Suprapubic skin (tissue), 4 donors: ENCODE measurements at places on chromosomes 13 and 19. TPM values are rescaled to one million over a fixed set of nuclear protein-coding genes. Genes with fewer than 3 reads are reported as not detected.

DNA sequence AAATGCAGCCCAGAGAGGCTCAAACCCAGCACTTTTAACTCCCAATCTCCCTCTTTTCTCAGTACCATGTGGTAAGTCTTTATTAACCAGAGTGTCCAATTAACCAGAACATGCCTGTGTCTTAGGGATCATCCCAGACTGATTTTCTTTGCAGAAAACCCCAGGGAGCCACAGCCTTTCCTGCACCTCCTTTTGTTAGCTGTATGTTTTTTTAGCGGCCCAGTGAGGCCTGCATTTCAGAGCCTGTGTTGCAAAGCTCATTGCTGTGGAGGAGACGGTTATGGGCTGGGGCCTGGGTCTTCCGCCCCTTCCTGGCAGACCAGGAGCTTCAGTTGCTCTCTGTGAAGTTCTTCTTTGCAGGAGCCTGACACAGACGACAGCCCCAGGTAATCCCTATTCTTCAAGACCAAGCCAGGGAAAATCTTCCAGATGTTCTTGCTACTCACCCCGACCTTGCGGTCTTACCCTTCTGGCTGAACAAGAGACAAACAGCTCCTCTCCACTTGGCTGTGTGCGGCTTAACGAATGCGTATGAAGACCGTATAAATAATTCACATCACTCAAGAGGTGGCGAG lies 70.7 kb upstream of the TSHZ3 start:
- H3K4me1 ChIP-seq = no peaks in the 10 kb centered on the region
- no peak overlapping the region for H3K27ac ChIP-seq
- no peak for DNase-seq
- H3K4me3 ChIP-seq = no peak overlapping the region
- H3K36me3 ChIP-seq = no peaks in the 10 kb centered on the region

- H3K4me3 ChIP-seq = no peak overlapping the region
- H3K27me3 ChIP-seq = no peaks in the 10 kb centered on the region
- peaks cover 8% of the 10 kb centered on the region for H3K36me3 ChIP-seq
- no peaks in the 10 kb centered on the region for H3K4me1 ChIP-seq
- DNase-seq = peak; percentile 60
Measured at GRCh38 chr19:52343548-52343947, 7.5 kb downstream of the ZNF610 start.

The ZNF761 gene
- 9.0 TPM for total RNA-seq

DNA sequence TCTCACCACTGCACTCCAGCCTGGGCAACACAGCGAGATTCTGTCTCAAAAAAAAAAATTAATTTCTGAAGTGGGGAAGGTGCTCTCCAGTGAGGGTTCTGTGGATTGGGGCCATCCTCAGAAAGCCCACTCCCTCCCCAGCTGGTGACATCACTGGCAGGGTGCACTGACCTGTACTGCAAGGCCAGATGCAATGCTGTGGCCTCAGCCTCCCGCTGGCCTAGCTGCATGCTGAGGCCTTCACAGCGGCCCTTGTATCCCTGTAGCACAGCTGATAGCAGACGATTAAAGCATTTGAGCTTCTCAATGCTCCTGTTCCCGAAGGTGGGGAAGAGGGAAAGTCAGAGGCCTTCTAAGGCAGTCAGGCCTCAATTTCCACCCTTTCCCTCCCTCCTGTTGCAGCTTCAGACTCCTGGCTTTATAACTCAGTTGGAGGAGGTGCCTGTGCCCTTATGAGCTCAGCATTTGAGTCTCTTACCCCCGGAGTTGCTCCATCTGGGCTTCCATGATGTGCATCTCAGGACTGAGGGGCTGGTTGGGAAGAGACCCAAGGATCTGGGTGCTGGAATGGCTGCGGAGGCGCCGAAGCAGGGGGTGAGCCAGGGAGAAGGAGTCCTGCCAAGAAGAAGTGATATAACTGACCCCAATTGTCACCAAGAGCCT lies 5.3 kb downstream of the USHBP1 start:
- H3K27me3 ChIP-seq = no peaks in the 10 kb centered on the region
- no peak overlapping the region for H3K4me3 ChIP-seq
- no peak overlapping the region for H3K27ac ChIP-seq
- no peaks in the 10 kb centered on the region for H3K4me1 ChIP-seq
- no peaks in the 10 kb centered on the region for H3K36me3 ChIP-seq

GRCh38 chr19:31500197-31500830 lies 151.1 kb upstream of the TSHZ3 start:
- H3K4me1 ChIP-seq = no peaks in the 10 kb centered on the region
- DNase-seq = peak; percentile 53
- no peak overlapping the region for H3K27ac ChIP-seq
- no peak overlapping the region for H3K4me3 ChIP-seq

DNA sequence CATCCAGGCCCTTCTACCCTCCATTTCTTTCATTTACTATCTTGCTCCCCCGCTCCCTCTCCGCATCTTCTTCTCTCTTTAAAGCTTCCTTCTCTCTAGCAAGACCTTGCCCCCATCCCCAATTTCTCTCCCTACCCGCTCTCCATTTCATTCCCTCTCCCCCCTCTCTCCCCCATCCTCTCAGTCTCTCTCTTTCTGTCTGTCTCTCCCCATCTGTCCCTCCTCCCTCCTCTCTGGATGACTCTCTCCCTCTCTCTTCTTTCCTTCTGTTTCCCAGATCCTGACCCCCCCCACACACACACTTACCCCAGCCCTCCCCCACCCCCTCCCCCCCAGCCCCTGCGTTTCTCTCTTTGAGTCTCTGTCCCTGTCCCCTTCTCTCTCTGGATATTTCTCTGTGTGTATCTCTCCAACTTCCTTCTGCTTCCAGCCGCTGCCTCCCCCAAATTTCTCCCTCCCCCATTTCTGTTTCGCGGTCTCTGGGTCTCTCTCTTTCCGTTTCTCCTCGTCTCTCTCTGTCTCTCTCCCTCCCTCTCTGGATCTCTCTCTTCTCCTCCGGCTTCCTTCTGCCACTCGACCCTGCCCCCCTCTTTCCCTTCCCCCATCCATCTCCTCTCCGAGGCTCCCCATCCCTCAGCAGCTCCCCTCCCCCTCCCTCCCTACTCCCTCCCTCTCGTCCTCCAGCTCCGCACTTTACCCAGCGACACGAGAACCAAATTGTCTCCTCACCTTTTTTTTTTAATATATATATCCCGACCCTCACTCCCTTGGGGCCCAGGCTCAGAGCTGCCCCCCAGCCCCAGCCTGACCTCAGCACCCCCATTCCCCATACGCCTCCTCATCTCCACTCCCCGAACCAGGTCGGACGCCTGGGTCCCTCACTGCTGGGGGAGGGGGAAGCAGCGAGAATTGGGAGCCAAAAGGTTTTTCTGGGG lies 3.6 kb upstream of the CACNG8 start:
- no peak overlapping the region for H3K27ac ChIP-seq
- H3K4me3 ChIP-seq = no peak overlapping the region
- DNase-seq = no peak
- H3K36me3 ChIP-seq = no peaks in the 10 kb centered on the region

DNA sequence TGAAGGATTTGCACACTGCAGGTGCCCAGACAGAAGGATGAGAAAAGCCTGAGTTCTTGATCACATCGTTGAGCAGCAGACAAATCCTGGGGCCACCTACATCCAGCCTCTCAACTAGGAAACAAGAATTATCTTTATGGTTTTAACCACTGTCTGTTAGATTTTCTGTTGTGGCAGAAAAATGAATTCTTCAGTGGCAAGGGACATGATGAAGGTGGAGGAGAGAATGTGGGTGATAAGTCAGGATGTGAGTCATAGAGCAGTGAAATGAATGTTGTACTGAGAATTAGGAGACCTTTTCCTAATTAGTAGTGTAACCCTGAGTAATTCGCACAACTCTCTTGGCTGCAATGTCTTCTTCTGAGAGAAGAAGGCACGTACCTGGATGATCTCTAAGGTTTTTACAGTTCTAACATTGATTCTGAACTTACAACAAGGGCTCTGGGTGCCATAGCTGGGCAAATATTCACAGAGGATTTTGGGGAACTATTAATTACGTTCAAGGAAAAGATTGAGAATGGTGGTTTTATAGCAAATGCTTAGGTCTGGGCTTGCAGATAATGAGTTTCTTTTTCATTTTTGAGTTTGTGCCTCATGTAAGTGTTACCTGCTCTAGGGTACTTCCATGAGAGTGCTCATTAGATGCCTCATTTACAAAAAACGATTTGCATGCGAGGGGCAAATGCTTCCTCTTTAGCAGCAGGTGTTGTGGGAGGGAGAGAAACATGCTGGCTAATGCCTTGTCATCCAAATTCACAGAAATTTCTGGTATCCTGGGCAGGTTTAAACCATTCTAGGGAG lies 111.0 kb upstream of the KL start:
- H3K36me3 ChIP-seq = no peaks in the 10 kb centered on the region
- H3K4me3 ChIP-seq = no peak overlapping the region
- H3K4me1 ChIP-seq = peaks cover 22% of the 10 kb centered on the region

DNA sequence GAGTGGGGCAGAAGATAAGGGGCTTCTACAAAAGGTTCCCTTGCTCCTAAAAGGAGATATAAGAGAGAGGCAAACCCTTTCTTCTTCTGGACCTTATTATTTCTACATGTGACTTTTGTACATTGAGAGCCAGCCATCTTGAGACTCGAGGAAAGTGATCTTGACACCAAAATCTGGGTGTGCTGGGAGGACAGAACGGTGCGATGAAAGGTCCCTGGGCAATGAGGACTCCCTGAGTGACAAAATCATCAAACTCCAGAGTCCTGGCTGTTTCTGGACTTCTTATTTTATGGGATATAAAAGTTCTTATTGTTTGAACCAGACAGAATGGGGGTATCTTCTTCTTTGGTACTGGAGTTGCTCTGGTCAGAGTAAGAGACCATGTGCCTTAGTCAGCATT lies 411.0 kb downstream of the ZNF536 start:
- H3K4me3 ChIP-seq = no peak overlapping the region
- DNase-seq = no peak
- H3K27me3 ChIP-seq = peaks cover 5% of the 10 kb centered on the region
- no peak overlapping the region for H3K27ac ChIP-seq
- H3K36me3 ChIP-seq = no peaks in the 10 kb centered on the region

DNA sequence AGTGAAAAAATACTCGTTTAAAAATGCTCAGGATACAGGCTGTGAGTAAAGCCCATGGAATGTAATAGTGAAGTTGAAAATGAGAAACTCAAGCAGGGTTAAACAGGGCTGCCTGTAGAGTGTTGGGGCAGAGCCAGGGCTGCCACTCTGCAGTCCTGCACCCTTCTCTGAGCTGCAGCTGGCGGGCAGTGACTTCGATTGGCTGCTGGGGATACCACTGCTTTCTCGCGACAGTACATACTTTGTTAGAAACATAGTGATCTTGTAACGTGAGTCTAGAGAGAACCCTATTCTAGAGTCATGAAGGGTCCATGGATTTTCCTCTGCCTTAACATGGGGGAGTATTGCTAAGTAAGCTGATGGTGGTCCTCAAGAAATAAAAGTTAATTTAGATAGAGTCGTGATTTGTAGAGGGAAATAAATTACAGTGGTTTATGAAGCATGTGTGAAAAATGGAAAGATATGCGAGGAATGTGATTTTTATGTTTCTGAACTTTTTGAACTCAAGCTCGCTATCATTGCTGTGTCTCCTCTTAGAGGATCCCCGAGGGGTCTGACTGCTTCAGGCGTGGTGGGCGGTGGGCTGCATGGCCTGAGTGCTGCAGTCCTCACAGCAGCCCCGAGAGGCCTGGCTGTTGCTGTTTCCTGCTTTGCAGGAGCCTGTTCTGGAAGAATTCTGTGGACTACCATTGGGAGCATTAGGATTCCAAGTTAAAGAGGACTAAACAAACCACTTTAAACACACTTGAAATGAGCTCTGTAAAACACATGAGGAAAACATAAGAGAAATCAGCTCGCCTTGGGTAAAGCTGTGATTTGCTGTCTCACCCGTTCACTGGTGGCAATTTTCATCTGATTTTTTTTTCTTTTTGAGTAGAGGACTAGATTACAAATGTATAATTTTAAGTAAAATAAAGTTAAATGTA lies 95.7 kb downstream of the ARHGEF7 start:
- H3K36me3 ChIP-seq = peaks cover 5% of the 10 kb centered on the region
- H3K27ac ChIP-seq = no peak overlapping the region
- no peaks in the 10 kb centered on the region for H3K27me3 ChIP-seq

DNA sequence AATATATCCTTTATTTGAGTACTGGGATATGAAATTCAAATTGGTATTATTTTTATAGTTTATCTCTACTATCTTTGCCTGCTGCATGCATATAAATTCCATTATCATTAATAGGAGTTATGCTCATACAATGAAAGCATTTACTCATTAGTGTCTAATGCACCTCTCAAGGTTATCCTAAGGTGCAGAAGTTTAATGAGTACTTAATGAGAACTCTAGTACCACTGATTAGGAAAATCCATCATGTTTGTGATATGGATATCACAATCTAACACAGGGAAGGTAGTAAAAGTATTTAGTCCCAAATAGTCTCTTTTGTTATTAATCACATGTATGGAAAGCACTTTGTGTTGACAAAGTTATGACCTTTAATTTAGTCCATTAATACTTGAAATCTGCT lies 77.2 kb upstream of the SLC10A2 start:
- H3K4me1 ChIP-seq = no peaks in the 10 kb centered on the region
- no peak overlapping the region for H3K27ac ChIP-seq
- no peak for DNase-seq
- H3K36me3 ChIP-seq = no peaks in the 10 kb centered on the region

The PSG6 gene
- total RNA-seq = not detected

The C19orf81 gene
- 19.8 TPM for total RNA-seq

DNA sequence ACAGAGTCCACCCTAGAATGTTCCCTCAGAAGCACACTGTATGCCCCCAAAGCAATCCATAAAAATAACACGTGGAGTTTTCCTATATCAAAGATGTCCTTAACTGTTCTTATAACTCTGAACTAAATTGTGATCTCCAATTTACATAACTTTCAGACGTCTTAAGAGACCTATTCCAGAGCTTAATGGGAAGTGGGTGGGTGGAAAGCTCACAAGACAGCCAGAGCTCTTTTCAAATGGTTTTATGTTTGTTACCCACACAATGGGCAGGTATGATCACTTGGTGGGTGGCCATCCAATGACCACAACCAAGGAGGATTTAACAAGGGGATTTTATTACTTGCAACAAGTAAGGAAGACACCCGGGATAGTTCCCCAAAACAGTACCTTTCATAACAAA lies 81.7 kb downstream of the LRRC63 start:
- no peak overlapping the region for H3K27ac ChIP-seq
- DNase-seq = no peak
- no peaks in the 10 kb centered on the region for H3K36me3 ChIP-seq
- H3K4me1 ChIP-seq = peaks cover 23% of the 10 kb centered on the region

The NLRP9 gene
- total RNA-seq = not detected

The ZIC2 gene
- not detected for total RNA-seq

DNA sequence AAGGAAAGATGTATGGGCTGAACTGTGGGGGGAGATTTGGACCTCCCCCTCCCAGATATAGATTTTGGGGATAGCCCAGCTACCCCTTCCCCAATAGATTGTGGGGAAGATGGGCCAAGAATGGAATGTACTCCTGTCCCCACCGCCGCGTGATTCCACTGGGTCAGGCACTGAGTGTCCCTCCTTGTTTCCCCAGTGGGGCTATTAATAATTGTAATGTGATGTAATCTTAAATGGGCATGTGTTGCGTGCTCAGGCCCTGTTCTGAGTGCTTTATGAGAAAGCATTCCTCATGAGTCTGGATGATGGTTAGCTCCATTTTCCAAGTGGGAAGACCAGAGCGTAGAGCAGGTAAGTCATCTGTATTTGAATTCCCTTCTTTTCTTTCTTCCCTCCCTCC lies 1.4 kb downstream of the PSMD8 start:
- peaks cover 30% of the 10 kb centered on the region for H3K4me1 ChIP-seq
- H3K27ac ChIP-seq = peak overlapping the region; percentile 91
- H3K36me3 ChIP-seq = peaks cover 37% of the 10 kb centered on the region
- H3K27me3 ChIP-seq = no peaks in the 10 kb centered on the region
- DNase-seq = no peak

- H3K27ac ChIP-seq = no peak overlapping the region
- H3K4me1 ChIP-seq = no peaks in the 10 kb centered on the region
- H3K27me3 ChIP-seq = peaks cover 12% of the 10 kb centered on the region
- no peak overlapping the region for H3K4me3 ChIP-seq
- no peak for DNase-seq
- H3K36me3 ChIP-seq = no peaks in the 10 kb centered on the region
Measured at GRCh38 chr13:28538932-28539331, 44.0 kb upstream of the FLT1 start.
